Skin of body (tissue), 3 donors: ENCODE measurements at places on chromosomes 2 and 18. TPM values are rescaled to one million over a fixed set of nuclear protein-coding genes. Genes with fewer than 3 reads are reported as not detected.

The GALNT13 gene
- total RNA-seq: 2.5 TPM

The MC5R gene
- not detected for total RNA-seq

The ANKRD12 gene
- 47.2 TPM for total RNA-seq

The SLC11A1 gene
- total RNA-seq: 7.9 TPM

- peak; percentile 75 for DNase-seq
These were observed 687.8 kb downstream of the SLC4A3 start for GRCh38 chr2:220315098-220315823.

- DNase-seq: no peak
These were observed 153.9 kb upstream of the NDUFV2 start for GRCh38 chr18:8948471-8949149.

- no peak for DNase-seq
These were observed 61.6 kb downstream of the MYT1L start for GRCh38 chr2:2269426-2269825.

GRCh38 chr2:230326453-230327417 is at the start of gene SP140L:
SP140L (plus strand) TSS chr2:230327193; CDS start chr2:230327270, 77 bp downstream.
- peak; percentile 15 for DNase-seq

GRCh38 chr2:217551252-217551899 is 451.4 kb downstream of the TNS1 start:
- no peak for DNase-seq

- no peak for DNase-seq
These were observed 508.7 kb upstream of the FAM98A start for GRCh38 chr2:34107811-34108210.

GRCh38 chr2:133414486-133415209 is 153.6 kb downstream of the NCKAP5 start:
- no peak for DNase-seq

- no peak for DNase-seq
These were observed 1.1 kb upstream of the TWIST2 start for GRCh38 chr2:238846628-238847418.

DNA sequence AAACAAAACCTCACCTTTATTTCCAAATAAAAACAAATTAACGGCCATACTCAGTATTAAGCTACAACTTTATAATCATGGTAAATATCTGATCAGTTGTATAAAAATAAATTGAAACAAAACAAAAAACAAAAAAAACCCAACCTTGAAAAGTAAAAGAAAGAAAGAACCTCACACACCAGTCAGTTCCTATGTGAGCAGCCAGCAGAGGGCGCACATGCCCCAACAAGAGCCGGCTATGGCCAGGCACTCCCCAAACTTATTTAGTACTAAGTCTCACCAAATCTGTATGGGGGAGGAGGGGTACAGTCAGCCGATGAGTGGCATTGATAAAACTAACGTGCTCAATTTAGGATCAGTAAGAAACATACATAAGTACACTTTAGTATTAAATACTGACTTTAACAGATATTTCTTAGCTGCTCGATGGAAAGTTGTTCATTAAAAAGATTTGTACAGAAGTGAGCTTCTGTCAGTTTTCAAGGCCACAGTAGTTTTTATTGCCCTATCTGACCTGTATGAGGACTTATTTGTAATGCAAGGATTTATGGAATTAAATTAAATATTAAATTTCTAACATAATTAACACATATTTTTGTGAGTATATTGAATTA is 172.6 kb downstream of the TCF4 start:
- DNase-seq: peak; percentile 71
